ENCODE measurements at places on chromosomes 1 and 21.

DNA sequence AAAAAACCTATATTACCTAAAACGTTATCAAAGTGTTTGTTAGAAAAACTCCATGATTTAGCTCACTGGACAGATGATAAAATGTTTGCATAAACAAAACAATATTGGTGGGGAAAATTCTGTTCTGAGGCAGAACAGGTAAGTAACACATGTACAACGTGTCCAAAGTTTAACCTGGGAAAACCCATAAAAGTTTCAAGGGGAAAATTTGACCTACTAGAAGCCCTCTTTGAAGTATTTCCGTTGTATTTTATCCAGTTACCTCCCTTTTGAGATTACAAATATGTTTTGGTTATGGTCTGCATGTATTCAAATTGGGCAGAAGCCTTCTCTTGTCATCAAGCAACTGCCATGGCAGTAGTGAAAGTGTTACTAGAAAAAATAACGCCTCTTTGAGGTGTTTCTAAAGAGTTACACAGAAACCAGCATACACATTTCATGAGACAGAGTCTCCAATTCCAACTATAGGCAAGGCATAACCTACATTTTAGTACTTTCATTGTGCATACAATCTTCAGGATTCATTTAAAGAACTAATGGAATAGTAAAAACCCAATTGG, 58.0 kb upstream of the PDC start:
- DNase-seq: no peak

DNA sequence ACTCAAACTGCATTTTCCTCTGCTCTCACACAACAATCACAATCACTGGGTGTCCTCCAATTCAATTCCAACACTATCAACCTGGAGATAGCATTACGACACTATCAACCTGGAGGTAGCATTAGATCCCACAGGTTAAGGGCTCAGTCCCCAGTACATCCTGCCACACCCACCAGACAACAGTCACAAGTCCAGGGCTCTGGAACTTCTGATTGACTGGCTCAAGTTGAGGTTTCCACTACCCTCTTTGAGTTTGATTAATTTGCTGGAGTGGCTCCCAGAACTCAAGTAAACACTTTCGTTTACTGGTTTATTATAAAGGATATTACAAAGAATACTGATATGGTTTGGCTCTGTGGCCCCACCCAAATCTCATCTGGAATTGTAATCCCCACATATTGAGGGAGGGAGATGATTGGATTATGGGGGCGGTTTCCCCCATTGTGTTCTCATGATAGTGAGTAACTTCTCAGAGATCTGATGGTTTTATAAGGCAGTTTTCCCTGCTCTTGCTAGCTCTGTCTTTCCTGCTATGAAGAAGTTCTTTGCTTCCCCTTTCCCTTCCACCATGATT, 49.6 kb upstream of the ARHGAP29 start:
- DNase-seq: no peak

DNA sequence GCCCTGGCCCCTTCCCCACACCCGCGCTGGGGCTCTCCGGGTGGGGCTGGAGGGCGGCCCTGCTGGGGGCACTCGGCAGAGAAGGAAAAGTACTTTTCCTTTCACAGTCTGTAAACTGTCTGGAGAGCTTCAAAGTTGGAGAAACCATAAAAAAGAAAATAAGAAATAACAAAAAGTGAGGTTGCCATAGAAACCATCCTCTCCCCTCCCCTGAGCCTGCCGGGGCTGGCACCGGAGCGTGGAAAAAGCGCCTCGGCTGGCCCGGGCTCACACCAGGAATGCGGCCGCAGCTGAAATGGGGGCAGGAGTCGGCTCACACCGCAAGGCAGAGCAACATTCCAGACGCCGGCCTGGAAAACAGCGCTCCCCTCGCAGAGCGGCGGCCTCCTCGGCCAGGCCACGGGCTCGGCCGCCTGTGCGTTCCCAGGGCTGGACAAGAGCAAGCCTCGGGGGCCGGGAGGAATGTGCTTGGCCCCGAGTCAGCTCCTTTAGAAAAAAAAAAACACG, 69.2 kb downstream of the MORN1 start:
- DNase-seq: peak; percentile 65

DNA sequence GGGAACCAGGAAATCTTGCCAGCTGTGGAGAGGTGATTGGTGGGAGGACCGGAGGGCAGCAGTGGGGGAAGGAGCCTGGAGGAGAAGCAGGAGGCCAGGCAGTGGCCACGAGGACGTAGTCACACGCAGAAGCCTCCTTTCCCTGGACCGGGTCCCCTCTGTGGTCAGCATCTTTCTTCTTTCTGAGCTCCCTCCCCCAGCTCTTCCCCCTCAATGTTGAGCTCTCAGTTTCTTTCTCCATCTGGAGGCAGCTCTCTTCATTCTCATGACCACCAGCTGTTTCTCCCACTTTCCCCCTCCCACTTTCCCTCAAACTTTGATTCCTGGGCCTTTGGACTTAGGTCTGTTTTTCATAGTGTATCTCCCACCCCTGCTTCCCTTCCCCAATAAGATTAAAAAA, 18.3 kb downstream of the KIRREL1 start:
- DNase-seq: no peak

- peak; percentile 79 for DNase-seq
Measured at GRCh38 chr1:244065960-244066388, 14.9 kb downstream of the ZBTB18 start.

DNA sequence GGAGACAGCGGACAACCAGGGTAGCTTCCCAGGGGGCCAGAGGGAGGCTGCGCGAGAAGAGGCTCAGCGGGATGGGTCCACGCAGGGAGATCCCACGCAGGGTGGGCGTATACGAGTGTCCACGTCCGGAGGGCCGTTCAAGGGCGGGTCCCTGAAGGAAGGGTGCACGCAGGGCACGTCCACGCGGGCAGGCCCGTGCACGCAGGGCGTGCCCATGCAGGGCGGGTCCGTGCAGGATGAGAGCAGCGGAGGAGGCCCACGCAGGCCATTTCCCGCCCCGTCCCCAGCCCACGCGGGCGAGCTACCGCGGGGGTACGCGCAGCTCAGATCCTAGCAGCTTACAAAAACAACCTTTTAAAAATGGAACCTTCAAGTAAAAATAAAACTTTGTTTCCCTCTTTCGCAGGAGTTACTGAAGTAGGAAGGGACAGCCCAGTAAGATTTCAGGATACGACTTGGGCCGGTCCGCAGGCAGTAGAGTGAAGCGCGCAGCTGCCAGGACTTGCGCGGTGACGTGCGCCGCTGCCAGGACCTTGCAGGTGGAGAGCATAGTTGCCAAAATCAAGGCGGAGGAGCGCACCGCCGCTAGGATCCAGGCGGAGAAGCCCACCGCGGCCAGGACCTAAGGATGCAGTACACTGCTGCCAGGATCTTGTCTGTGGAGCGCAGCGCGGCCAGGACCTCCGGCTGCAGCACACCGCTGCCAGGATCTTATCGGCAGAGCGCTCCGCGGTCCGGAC, 416 bp upstream of the RNF187 start:
- peak; percentile 91 for DNase-seq

DNA sequence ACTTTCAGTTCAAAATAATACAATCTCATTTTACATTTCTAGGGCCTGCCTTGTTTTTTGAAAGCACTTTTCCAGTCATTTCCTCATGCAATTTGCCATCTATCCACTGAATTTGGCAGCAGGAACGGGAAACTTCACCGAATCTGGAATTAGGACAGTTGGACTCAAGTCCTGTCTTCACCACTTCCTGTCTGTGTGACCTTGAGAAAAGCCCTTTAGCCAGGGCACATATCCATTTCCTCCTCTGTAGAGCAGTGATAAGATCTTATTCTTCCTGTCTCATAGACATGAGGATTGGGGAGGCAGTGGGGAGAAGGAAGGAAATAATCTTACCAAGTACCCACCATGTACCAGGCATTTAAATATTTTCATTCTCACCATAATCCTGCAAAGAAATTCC, 12.0 kb downstream of the VAV3 start:
- DNase-seq: no peak

- DNase-seq: peak; percentile 3
Measured at GRCh38 chr1:21703318-21703963, 34.3 kb upstream of the RAP1GAP start.

- no peak for DNase-seq
Measured at GRCh38 chr1:27966402-27967105, 6.8 kb downstream of the XKR8 start.

DNA sequence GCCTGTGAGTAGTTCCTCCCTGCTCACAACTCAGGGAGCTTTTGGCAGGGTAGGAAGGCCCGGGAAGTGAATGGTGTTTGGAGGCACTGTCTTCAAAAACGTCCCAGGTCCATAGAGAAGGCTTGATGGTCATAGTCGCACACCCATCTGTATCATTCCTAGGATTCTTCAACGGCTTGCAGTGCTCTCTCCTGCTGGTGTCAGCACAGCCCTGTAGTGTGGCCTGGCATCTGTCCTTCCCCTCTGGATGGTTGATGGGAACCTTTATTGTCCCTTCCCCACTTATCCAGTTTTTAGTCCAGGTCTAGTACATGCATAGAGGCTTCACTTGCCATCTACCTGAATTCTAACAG, 142.8 kb upstream of the HOOK1 start:
- no peak for DNase-seq

- no peak for DNase-seq
Measured at GRCh38 chr21:45048968-45049367, 25.4 kb upstream of the ADARB1 start.

DNA sequence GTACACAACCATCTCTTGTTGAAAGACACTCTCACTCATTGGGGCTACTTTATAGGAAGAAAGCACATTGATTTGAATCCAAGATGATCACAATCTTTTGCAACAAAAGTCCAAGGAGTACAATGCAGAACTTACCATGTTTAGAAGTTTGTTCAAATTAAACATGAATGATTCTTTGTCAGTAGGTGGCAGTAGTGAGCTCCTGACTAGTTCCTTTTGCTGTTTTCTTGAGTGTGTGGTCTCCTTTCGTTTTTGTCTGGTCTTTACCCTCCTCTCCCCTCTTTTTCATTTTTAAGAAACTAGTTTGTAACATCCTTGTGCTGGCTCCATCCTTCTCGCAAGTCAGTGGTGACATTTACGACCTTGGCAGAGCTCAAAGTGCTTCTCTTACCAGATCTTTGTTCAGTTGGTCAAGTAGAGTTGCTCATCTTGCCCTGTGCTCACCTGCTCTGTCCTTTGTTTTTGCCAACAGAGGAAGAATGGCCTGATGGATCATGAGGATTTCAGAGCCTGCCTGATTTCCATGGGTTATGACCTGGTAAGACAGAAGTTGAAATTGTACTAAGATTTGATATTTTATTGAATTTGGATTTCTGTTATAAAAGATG, 35.7 kb upstream of the MTR start:
- peak; percentile 39 for DNase-seq

GRCh38 chr1:237895630-237896029, 4.9 kb upstream of the ZP4 start:
- DNase-seq: no peak

- DNase-seq: peak; percentile 21
Measured at GRCh38 chr1:226121587-226122400, 59.3 kb downstream of the H3-3A start.

GRCh38 chr21:44283948-44284347, 1.7 kb upstream of the AIRE start:
- no peak for DNase-seq

- no peak for DNase-seq
Measured at GRCh38 chr1:117173006-117173405, 37.7 kb downstream of the VTCN1 start.

DNA sequence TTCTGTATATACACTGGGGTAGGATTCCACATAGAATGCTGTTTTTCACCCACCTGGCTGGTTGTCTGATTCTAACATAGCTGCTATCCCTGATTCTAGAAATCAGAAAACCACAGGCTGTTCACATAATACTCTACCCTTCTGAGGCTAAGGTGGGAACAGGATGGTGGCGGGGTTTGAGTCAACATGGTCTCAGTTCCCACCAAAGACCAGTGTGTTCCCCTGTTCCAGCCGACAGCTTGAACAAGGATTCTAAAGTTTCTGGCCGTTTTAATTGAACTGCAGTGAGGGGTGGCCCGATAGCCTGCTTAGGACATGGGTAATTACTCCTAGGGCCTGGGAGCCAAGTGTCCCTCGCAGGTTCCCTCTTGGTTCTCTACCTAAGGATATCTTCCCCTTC, 38.4 kb downstream of the PEX14 start:
- DNase-seq: no peak

GRCh38 chr1:71666609-71667008, 585.8 kb upstream of the ZRANB2 start:
- no peak for DNase-seq

DNA sequence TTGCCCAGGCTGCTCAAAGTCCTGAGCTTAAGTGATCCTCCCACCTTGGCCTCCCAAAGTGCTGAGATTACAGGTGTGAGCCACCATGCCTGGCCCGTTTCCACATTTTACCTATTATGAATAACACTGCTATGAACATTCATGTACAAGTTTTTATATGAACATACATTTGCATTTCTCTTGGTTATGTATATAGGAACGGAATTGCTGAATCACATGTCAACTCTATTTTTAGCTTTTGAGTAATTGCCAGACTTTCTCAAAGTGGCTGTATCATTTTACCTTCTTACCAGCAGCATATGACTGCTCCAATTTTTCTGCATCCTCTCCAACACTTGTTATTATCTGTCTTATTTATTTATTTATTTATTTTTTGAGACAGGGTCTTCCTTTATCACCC, 2.7 kb downstream of the SPATA21 start:
- no peak for DNase-seq

DNA sequence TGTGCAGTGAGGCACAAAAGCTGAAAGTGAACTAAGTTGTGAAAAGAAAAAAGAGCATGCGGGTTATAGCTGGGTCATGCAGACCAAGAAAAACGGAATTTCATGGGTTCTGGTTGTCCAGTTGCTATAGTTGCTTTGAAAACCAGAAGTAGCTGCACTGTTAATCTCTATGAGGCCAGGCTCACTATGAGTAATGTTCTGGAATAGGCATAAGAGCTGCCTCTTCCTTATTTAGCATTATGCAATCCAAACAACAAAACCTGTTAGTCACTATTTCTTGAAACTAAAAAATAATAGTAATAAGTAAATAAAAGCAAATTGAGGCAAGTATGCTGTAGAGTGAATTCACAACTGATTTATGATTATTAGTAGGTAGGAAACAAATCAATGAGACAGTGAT, 1383.7 kb downstream of the MRPL39 start:
- DNase-seq: no peak

DNA sequence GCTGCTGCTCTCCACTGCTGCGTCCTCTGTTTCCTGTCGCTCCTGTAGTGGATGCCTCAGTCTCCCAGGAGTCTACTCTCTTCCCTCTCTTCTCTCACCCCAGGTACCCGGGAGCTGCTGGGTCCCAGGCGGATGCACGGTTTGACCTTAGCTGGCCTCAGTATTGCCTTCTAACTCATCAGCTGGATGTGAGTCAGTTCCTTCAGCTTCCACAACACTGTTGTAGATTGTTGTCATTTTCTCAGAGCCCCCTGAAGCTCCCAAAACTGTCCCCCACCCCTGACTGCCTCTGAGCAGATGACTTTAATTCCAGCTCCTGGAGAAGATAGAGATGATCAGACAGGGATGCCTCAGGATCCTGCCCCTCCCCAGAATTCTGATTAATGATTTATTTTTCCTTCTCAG, 7.2 kb downstream of the CNIH3 start:
- DNase-seq: peak; percentile 85

- peak; percentile 18 for DNase-seq
Measured at GRCh38 chr1:183024317-183025009, 1.2 kb downstream of the LAMC1 start.

All from HCEC 1CT (cell line).